Activated naive CD4-positive, alpha-beta T cell treated with anti-CD3 and anti-CD28 coated beads, Interleukin-2, amount 10 ng/mL, durations not matched to agents 7 days and 5 days (primary cell): ENCODE measurements at places on chromosomes 4 and X.

GRCh38 chrX:11629593-11630211 is 36.0 kb downstream of the ARHGAP6 start:
- no peak for DNase-seq

GRCh38 chrX:19805046-19805690 is 82.2 kb downstream of the SH3KBP1 start:
- no peak for DNase-seq

GRCh38 chr4:177436456-177436855 is 5.8 kb downstream of the AGA start:
- no peak for DNase-seq

- DNase-seq = no peak
Observed at GRCh38 chrX:66676990-66677389, 38.1 kb upstream of the EDA2R start.

GRCh38 chr4:88893961-88894360 is 163.0 kb downstream of the FAM13A start:
- DNase-seq = no peak
